Activated CD4-positive, alpha-beta T cell treated with anti-CD3 and anti-CD28 coated beads, Interleukin-2, Interleukin-6, amounts not matched to agents 100 ng/mL and 50 ng/mL, durations not matched to agents 16 hours and 8 hours (primary cell): ENCODE measurements at places on chromosomes 7 and 10.
A peak's percentile ranks its signal among the peaks of the same experiment; 100 is the strongest.

DNA sequence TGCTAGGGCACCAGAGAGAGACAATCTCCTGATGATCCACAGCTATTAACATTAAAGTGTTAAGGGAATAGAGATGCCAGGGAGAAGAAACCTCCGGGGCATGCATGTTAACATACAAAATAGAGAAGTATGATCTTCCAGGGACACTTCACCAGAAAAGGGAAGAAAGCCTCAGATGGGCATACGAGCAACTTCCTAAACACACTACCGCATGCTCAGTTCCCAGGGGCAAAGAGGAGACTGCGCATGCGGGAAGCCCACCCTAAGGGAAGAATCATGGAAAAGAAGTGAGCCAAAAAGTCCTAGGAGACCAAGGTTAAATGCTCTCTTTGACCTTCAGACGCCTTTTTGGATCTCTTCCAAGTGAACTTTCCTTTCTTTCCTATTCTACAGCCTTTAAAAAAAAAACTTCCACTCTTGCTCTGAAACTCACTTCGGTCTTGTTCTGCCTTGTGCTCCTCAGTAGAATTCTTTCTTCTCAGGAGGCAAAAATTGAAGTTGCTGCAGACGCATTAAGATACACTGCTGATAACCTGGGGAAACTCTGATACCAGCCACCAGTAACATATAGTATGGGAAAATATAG, 1211.3 kb downstream of the REEP3 start:
- no peak for DNase-seq

DNA sequence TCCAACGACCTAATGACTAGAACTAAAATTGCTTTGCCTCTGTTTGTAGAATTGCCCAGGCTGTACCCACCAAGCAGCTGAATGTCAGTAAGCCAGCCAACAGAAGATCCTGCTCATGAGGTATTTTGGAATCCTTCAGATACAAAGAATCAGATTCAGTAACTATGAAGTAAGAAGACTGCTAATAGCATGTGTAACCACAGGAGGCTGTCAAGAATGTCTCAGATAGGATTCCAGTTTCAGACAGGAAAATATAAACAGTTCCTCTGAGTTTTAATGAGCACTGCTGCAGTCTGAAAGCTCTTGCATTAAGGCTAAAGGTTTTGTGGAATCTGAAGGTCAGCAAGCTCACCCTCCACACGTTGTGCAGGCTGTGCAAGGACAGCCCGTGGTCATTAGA, 112.6 kb upstream of the ADAM12 start:
- DNase-seq = no peak

DNA sequence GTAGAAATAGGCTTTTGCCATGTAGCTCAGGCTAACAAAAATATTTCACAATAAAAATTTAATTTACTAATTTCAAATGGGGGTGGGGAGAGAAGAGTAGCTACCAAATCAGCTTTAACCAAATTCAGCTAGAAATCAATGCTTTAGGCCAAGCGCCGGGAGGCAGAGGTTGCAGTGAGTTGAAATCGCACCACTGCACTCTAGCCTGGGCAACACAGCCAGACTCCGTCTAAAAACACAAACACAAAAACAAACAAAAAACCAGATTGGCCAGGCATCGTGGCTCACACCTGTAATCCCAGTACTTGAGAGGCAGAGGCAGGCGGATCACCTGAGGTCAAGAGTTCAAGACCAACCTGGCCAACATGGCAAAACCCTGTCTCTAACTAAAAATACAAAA, 9.4 kb downstream of the UBE2H start:
- no peak for DNase-seq

- DNase-seq = no peak
These were observed 42.3 kb downstream of the GPAM start for GRCh38 chr10:112141292-112141691.

DNA sequence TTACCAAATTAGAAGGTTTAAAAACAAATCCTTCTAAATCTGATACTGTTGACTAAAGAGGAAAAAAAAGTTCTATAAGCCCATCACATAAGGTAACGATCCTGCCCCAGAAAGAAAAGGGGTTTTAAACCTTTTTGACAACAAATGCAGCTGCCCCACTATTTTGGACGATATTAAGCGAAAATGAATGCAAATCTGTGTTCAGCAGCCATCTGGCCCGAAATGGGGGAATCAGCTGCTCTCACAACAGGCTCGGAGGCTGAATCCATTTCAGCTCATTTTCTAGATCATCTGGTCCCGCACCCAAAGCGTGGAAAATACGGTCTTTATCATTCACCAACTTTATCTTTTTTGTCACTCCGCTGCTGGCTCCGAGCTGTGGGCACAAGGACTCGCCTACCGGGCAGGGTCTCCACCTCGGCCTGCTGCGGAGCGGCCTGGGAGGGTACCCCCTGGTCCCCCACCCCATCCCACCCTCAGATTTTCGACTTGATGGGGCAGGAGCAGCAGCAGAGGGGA, 2.4 kb upstream of the EBF3 start:
- DNase-seq = no peak

DNA sequence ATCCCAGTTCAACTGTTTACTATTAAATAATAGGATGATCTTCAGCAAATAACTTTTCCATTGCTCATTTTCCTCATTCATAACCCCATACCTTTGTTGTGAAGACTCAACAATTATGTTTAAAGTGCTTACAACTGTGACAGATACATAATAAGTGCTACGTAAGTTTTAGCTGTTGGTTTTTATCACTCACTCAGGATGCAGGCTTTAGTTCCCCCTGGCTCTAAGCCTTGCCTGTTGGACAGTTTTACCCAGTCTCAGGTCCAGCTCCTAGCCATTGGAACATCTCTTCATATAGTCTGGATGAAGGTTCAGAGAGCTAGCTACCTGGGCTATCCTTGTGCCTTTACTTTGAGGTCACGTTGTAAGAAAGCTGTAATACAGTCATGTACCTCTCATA, 353.2 kb downstream of the CRPPA start:
- DNase-seq = no peak

- DNase-seq = no peak
These were observed 34.5 kb downstream of the ZNF775 start for GRCh38 chr7:150413640-150414081.

GRCh38 chr10:33199731-33200232, 134.7 kb downstream of the NRP1 start:
- DNase-seq = no peak

DNA sequence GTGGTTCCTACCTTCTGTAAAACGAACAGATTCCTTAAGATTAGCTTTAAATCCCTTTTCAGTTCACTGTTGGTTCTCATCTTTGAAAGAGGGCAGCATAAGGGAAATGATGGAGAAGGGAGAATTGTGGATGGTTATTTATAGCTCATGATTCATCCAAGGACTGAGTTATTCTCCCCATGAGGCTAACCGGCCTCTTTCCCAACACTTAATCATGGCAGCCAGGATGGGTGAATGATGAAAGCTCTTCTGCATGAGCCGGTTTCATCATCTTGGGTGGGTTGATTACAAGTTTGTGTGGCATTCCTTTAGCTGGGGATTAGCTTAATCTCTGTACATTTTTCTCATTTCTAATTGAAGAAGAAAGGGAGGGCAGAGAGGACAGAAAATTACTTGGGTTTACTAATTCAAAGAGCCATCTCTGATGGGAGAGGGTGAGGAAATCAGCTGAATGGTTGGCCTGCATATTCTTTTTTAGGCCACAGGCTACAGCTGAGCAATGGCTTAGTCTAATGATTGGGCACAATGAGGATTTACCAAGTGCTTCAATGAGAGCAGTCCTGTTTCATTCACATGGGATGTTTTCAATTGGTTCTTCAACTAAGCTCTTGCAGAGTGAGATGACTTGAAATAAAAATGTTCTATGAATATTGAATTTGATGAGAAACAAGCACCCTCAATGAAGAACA, 250.0 kb downstream of the BMPER start:
- no peak for DNase-seq

GRCh38 chr7:32037650-32038198, 32.5 kb downstream of the PDE1C start:
- peak; percentile 11 for DNase-seq

DNA sequence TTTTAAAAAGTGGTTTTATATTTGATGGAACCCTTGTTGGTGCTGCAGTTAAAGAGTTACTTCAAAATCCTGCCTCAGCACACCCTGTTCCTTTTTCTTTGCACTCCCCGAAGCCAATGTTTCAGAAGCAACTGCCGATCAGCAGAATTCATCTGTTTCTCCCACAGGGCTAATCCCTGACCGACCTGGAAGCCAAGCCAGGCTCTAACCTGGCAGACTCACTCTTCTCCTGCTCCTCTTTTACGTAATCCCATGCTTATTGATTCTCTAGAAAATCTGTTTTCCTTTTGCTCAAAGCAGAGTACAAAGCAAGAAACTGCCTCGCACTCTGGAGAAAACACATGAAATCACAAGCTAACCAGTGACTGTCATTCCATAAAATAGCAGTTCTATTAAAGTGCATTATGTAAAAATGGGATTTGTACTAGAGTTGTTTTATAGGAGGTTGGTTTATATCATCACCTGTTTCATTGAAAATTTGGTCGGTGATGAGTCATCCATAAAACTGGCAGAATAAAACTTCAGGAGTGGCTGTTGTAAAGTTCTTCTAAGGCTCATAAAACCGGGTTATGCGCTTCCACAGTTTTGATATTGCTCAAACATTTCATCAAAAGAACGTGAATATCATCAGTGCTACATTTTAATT, 99.9 kb downstream of the CNTNAP2 start:
- DNase-seq = no peak
